ENCODE measurements at places on chromosomes 3 and 15. TPM values are rescaled to one million over a fixed set of nuclear protein-coding genes. Genes with fewer than 3 reads are reported as not detected.

FOXB1 gene
- not detected for polyA plus RNA-seq

TMEM108 gene
- polyA plus RNA-seq = not detected

SNX22 gene
- polyA plus RNA-seq = 0.91 TPM

HYAL1 gene
- 0.62 TPM for polyA plus RNA-seq

MTMR10 gene
- polyA plus RNA-seq = 11.6 TPM

STRIT1 gene
- polyA plus RNA-seq = not detected

DGKG gene
- 15.3 TPM for polyA plus RNA-seq

UPK1B gene
- 7.1 TPM for polyA plus RNA-seq

FBXO40 gene
- polyA plus RNA-seq = not detected

SNTN gene
- not detected for polyA plus RNA-seq

GHSR gene
- polyA plus RNA-seq = not detected

LMAN1L gene
- not detected for polyA plus RNA-seq

LTK gene
- polyA plus RNA-seq = 0.16 TPM

EPHB1 gene
- 0.21 TPM for polyA plus RNA-seq

PARP15 gene
- polyA plus RNA-seq = not detected

ATG7 gene
- polyA plus RNA-seq = 27.2 TPM

ZBBX gene
- polyA plus RNA-seq = not detected

GRCh38 chr3:30083315-30083714, 523.1 kb upstream of the TGFBR2 start:
- no peak for DNase-seq

- no peak for DNase-seq
Observed at GRCh38 chr15:48584090-48584811, 61.3 kb downstream of the FBN1 start.

DNA sequence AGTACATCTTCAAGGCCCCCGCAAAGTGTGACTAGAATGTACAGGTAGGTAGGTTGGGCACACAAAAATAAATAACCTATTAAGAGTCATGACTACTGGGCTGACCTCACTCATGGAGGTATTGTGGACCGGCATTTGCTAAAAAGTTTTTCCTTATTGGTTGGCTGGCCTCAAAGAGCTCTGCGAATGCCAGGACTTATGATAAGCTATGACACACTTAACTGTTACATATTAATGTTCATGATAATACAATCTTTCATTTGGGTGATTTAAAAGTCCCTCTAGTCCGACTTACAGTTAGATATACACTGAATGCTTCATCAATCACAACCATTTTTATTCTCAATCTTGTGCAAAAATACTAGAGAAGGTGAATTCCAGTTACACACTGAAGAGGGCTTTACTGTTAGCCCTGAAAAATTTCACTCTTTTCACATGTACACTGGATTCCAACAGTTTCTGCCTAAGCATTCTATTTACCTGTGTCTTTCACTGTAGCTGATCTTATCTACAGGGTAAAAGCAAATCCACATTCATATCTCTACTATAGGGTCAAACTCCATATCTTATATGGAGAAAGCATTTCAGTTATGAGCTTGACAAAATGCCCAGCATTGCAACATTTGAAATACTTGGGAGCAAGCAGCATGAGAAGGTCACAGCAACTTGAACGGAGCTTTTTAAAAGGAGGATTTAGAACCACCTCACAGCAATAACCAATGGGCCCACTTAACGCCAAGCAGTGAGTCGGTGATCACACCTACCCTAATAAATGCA, 329.1 kb downstream of the FOXP1 start:
- DNase-seq = peak; percentile 73

DNA sequence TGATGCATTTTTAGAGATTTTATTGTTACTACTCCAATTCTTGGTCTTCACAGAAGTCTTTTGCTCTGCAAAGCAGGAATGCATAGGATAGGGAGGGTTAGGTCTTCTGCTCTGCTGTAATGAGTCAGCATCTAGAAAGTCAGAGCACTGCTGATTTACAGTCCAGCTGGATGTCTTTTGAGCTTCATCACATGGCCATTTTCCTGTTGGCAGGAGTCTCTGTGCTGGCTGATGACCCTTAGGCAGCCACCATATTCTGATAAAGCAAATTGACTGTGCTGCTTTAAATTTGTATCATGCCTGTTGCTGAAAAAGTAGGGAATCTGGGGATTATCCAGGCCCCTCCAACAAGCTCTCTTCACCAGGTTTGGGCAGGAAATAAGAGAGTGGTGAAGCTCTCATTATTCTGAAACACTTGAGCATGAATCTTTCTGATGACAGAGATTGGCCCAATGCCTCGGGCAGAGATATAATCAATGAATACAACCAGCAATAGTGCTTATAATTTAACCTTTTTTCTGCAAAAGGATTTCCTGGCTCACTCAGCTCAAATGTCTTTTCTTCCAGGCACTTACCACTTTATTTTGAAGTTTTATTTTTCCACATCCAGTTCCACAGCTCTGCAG, 9.7 kb upstream of the CRBN start:
- no peak for DNase-seq

GRCh38 chr3:69400683-69401082, 14.8 kb upstream of the FRMD4B start:
- no peak for DNase-seq

- no peak for DNase-seq
Observed at GRCh38 chr3:154131830-154132229, 10.6 kb downstream of the ARHGEF26 start.

- no peak for DNase-seq
Observed at GRCh38 chr3:52240059-52240885, 1.3 kb upstream of the TWF2 start.

DNA sequence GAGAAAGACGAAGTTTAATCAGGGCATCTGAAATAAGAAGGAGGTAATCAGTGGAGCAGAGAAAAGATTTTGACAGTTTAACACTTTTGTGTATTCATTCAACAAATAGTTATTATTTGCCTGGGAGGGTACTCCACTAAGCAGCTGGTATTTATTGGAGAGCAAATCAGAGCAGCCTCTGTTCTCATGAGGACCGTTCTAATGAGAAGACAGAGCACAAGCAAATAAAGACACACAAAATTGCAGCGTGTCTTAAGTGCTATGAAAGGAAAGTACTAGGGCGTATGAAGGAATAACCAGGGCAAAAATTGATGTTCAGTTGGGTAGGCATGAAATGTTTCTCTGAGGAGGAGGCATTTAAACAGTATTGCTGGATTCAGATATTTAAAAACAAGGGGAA, 302.9 kb upstream of the RARB start:
- no peak for DNase-seq

- DNase-seq = peak; percentile 14
Observed at GRCh38 chr3:107684431-107684925, 161.7 kb downstream of the BBX start.

- DNase-seq = no peak
Observed at GRCh38 chr3:4426782-4427344, 40.2 kb downstream of the SUMF1 start.

DNA sequence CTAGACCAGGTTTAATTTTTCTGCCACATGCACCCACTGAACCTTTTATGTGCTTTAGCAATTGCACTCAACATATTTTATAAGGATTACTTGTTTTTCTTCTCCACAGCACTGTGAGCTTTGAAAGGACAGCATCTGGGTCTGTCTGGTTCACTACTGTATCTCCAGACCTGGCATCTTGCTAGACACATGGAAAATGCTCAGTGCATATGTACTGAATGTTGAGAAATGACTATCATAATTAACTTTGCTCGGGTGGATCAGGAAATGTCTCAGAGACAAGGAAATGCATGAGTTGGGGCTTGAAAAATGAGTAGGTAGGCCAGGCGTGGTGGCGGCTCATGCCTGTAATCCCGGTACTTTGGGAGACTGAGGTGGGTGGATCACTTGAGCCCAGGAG, 40.2 kb downstream of the DOCK3 start:
- no peak for DNase-seq

- no peak for DNase-seq
Observed at GRCh38 chr15:100334905-100335304, 6.9 kb downstream of the ADAMTS17 start.

GRCh38 chr3:6282918-6283317, 578.0 kb upstream of the GRM7 start:
- DNase-seq = no peak

GRCh38 chr3:43095370-43095769, 10.5 kb downstream of the POMGNT2 start:
- DNase-seq = no peak

- DNase-seq = no peak
Observed at GRCh38 chr15:51709031-51709430, 27.7 kb downstream of the SCG3 start.

DNA sequence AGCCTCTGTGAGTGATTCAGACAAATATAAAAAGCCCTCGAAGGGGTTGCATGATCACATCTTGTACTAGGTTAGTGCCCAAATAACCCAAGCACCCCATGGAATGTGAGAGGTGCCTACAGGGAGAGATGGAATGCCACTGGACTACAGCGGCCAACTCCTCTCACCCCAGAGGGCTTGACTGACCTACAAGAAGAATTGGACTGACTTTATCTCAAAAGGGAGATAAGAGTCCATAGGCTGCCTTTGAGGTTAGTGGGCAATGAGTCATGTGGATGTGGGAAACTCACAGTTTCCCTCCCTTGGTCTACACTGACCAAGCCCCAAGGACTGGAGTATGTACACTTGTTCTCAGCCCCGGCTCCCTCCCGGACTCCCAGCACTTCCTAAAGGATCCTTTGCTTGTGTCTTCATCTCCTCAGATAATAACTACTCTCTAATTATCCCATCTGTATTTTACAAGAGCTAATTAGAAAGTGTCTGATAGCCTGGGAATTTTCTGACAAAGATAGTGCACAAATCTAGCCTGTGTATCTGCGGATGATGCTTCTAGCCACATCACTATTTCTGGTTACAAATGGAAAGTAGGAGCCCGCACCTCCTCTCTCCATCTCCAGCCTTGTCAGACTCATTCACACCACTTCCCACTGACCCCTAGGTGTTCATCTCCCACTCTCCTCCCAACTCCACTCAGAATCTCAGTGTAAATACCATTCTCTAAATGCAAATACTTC, 547.8 kb upstream of the TBL1XR1 start:
- no peak for DNase-seq

- DNase-seq = no peak
Observed at GRCh38 chr15:40815042-40815698, 7.9 kb upstream of the DNAJC17 start.

DNA sequence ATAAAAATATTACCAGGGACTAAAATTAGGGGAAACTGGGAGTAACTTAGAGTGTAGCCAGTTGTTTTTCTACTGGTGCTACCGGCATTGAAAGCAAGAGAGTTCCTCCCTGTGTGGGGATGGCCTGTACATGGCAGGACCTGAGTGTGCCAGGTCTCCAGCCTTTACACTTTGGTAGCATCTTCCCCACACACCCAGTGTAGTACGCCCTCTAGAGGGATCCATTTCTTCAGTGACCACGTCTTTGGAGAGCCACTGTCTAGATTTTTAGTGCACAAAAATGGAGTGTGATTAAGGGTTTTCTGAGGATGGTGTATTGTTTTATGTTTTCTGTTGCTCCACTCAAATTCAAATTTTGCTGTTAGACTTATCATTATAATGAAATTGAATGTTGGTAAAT, 507.0 kb upstream of the TPRG1 start:
- DNase-seq = no peak

DNA sequence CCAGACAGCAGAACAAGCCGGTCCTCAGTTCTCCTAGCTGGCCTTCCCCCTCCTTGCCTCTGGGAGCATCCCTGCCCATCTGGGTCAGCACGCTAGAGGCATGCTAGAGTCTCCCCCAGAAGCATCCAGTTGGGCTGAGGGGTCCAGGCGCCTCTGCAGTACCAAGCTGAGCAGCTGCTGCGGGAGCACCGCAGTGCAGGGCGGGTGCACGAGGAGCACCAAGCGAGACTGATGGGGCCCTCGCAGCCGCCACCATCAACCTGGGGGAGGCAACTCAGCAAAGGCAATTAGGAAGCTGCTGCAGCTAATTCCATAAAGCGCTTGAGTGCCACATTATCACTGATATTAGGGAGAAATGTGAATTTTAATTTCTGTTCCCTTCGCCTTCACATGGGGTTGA, 12.4 kb downstream of the CACNA2D3 start:
- DNase-seq = no peak

DNA sequence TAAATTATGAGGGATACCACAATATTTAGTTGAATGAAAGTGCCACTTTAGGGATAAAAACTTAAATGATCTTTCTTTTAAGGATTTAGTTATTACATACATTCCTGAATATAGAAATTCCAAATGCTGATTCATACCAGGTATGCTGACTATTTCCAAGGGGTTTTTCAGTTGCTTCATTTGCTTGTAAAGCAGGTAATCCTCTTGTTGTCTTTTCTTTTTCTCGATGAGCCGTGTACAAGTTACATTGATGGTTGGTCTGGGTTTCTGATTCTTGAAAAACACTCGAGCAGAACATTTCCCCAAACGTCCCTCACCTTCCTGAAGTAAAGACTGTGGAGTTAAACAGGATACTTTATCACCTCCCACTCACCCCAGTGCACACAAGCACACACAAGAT, 21.7 kb downstream of the RARRES1 start:
- DNase-seq = no peak

DNA sequence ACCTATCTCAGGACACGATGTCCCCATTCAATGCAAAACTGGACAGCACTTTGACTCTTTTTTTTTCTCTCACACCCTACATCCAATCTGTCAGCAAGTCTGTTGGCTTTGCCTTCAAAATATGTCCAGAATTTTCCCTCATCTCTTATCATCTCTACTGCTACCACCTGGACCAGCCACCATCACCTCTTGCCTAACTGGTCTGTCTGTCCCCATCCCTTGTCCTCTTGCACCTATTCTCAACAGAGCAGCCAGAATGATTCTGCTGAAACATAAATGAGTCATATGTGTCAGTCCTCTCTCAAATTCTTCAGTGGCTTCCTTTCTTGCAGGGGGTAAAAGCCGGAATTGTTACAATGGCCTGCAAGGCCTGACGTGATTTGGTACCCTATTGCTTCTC, 105.8 kb downstream of the CYP19A1 start:
- no peak for DNase-seq

DNA sequence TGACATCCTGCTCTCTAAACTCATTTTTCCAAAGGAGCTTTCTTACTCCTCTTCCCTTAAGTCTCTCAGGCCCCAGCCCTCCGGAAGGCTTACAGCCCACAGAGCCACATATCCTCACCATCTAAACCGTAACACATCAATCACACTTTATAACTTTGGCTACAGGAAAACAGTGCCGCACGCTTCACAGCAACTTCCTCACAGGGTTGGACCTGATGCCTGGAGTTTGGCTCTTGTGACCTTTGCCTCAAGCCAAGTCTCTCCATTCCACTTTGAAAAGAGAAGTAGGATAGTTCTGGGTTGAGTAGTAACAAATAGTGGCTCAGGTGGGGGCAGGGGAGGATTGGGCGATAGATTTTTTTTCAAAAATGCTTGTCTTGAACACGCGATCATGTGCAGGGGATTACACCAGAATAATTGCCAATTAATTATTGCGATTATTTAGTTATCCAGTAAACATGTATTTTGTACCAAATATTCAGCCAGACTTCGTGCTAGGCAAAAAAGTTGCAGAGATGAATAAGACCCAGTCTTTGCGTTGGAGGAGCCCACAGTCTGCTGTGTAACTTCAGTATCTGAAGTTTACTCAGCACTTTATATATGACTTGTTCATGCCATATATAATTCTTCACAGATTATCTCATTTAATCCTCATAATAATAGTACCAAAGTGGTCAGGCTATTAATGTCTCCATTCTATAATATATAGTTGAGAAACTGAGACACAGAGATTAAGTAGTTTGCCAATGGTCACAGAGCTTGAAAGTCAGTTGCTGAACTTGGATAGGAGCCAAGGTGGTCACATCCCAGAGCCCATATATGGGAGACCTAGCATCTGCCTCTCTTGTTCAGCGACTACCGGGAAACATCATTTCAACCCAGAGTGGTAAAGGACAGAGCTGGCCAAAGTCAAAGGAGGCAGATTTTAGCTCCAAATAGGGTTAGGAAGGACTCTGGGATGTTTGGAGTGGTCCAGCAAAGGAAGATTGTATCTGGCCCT, 2.4 kb upstream of the ETV5 start:
- no peak for DNase-seq

GRCh38 chr15:38605744-38606143, 41.1 kb upstream of the RASGRP1 start:
- DNase-seq = no peak
